ENCODE measurements at places on chromosomes 7 and 10.

DNA sequence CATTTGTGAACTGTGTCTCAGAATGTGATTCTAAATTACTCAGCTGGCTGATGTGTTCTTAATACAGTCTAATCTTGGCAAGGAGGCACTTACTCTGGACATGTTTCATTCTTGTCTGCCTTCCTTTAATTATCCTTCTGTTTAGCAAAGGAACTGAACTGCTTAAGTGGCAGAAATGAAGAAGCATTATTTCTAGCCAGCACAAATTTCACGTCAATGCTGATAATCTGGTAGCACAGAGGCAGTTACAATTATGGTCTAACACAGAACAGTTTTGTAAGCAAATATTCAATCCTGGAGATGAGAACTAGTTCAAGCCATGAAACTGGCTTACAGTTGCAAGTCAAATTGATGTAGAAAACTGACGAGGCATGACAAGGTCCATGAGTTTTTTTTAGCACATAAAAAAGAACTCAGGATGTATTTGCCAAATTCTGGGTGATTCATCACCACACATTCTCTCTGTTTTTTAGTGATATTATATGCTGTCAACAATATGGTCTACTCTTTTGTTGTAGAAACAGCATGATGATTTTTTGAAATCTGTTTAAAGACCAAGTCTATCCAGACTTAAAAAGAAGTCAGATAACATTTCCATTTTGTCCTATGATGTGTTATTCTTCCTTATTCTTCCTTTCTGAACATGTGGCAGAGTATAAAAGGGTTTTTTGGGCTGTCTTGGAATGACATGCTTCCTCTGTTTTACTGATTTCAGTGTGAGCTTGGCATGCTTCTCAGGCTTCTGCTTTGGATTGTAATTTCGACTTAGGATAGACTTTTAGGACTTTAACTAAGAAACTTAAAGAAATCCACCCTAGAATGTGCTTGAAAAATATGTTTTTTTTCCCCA lies 154.8 kb downstream of the DNAJB9 start:
- DNase-seq: no peak

- no peak for DNase-seq
These were observed 51.9 kb downstream of the IKZF1 start for GRCh38 chr7:50356212-50356944.

DNA sequence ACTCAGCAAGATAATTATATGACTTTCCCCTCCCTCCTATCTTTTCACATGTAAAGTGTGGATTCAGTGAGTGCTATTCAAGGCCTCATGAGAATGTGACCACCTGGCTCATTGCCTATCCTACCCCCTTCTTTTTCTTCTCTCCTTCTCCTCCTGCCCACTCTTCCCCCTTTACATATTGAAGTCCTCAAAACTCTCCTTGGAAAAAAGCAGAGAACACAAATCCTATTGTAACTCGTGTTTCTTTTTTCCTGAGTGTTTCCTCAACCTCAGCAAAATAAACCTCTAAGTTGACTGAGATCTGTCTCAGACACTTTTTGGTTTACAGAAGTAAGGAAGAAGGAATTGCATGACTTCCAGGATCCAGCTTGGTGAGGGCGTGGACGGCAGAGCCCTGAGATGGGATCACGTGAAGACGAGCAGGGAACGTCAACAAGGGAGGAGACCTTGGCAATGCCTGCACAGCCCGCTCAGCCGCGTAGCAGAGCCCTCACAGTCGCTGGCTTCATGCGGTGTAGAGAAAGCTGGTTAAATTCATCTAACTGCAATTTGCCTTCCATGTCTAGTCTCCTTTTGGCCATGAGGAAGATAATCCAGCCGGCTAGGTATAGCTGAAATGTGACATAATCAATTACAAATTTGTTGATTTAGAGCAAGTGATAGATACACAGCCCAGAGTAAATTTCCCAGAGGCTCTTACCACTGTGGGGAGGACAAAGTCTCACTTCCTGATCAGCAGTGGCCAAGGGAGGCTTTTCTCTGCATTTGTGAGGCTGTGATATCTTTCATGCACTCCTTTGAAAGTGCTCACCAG lies 75.7 kb downstream of the LYZL2 start:
- DNase-seq: no peak

DNA sequence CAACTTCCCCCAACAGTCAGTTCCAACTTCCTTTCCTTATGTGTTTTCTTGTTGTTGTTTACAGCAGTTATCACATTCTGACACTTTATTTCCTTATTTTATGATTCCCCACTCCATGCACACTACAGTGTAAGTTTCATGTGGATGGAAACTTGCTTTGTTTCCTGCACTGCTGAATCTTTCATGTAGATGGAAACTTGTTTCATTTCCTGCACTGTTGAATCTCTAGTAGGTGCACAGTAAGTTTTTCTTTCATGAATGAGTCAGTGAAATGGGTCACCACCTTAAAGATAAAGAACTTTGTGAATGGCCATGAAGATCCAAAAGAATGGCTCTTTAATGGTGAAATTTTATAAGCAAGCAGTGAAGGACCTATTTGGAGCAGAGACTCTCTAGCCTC lies 61.4 kb downstream of the SHOC2 start:
- no peak for DNase-seq

GRCh38 chr7:121985476-121986030 lies 112.6 kb downstream of the PTPRZ1 start:
- no peak for DNase-seq

GRCh38 chr10:101453791-101454718 lies 100.1 kb downstream of the BTRC start:
- DNase-seq: no peak

DNA sequence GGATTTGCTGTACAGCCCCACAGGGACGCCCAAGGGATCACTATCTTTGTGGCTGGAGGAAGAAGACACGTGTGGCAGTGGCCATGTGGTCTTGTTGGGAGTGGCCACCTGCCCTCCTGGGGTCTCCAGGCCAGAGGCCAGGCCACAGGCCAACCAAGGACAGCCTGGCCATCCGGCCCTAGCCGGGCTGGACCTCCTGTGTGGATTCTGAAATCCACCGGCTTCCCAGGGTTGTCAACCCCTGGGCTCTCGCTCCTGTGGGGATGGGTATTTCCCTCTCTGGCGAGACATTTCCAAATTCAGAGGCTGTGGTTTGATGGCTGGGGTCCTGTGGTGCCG lies 31.5 kb upstream of the CFAP46 start:
- DNase-seq: no peak

- DNase-seq: no peak
These were observed 995 bp upstream of the INPP5F start for GRCh38 chr10:119724593-119725516.

DNA sequence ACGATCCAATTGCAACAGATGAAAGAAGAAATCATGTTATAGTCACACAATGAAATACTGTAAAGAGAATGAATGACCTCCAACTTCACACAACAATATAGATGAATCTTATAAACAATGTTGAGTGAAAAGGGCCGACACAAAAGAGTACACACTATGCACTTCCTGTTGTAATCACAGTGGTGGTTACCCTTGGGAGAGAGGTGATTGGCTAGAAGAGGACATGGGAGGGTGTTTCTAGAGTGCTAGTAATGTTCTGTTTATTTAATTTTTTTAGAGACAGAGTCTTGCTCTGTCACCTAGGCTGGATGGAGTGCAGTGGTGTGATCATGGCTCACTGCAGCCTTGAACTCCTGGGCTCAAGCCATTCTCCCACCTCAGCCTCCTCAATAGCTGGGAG lies 82.5 kb downstream of the NDUFB2 start:
- no peak for DNase-seq

DNA sequence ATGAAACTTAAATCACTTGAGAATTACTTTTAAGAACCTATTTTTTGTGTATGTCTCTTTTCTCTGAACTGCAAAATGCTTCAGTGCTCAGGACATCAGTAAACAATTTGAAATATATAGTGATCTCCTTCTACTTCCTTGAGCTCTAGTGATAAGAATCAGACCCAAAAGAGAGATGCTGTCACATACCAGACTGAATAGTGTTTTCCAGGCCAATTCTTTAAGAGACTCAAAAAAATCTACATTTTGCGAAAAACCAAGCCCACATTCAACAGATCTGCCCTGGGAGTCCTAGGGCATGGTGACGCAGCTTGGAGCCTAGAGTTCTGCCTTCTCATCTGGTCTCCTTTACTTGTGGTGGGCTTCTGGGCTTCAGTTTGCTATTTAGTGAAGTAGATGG lies 72.1 kb upstream of the SLC13A1 start:
- no peak for DNase-seq

DNA sequence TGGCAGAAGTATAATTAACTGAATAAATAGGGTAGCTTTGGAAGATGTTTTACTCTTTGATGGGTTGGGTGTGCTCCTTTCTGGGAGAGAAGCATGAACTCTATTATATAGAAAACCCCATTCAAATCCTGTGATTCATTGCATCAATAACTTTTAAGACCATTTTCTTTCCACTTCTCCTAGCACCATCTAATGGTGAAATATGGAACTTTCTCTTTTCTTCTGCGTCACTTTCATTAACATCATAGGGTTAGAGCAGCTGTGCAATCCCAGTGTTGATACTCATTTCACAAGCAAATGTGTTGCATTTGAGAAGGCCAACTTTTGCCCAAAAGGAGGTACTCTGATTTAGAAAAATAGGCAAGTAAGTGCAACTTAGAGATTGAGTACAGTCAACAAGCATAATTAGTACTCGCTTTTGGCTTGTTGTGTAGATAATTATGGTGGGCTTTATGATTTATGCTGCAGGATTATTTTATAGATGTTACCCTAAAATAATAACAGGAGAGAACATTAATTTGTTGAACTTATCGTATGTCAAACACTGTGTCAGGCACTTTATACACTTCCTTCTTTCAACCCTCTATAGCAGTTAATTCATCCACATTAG lies 92.9 kb downstream of the CPED1 start:
- DNase-seq: no peak

- DNase-seq: no peak
These were observed 37.8 kb upstream of the RAPGEF5 start for GRCh38 chr7:22394739-22395138.

DNA sequence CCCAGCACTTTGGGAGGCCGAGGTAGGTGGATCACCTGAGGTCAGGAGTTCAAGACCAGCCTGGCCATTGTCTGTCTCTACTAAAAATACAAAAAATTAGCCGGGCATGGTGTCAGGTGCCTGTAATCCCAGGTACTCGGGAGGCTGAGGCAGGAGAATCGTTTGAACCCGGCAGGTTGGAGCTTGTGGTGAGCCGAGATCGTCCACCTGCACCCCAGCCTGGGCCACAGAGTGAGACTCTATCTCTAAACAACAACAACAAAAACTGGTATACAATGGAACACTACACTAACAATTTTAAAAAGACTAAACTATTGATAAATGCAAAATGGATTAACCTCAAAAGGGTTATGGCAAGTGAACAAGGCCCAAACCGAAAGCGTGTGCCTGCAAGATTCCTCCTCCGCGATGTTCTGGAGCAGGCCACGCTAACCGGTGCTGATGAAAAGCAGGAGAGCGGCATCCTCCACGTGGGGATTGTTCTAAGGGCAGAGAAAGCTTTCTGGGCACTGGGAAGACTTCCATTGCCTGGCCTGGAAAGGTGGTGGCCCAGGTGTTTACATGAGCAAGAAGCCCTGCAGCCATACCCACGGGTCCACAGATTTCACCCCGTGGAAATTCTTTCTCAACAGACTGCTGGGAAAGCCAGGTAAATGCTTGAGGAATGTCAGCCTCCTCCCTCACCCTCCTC lies 53.8 kb downstream of the PDGFA start:
- no peak for DNase-seq

DNA sequence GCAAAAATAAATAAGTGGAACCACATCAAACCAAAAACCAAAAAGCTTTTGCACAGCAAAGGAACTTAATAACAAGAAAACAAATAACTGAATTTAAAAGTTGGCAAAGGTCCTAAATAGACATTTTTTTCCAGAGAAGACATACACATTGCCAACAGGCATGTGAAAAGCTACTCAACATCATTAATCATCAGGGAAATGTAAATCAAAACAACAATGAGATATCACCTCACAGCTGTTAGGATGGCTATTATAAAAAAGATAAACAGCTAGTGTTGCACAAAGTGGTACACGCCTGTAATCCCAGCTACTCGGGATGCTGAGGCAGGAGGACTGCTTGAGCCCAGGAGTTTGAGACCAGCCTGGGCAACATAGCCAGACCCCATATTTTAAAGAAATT lies 2.2 kb upstream of the SUN3 start:
- DNase-seq: no peak
